ENCODE measurements at places on chromosomes 3 and 15. TPM values are rescaled to one million over a fixed set of nuclear protein-coding genes. Genes with fewer than 3 reads are reported as not detected.

- DNase-seq = no peak
Measured at GRCh38 chr15:29024662-29025061, 138.9 kb downstream of the APBA2 start.

- no peak for DNase-seq
Measured at GRCh38 chr3:100603469-100603868, 5.9 kb upstream of the ADGRG7 start.

DNA sequence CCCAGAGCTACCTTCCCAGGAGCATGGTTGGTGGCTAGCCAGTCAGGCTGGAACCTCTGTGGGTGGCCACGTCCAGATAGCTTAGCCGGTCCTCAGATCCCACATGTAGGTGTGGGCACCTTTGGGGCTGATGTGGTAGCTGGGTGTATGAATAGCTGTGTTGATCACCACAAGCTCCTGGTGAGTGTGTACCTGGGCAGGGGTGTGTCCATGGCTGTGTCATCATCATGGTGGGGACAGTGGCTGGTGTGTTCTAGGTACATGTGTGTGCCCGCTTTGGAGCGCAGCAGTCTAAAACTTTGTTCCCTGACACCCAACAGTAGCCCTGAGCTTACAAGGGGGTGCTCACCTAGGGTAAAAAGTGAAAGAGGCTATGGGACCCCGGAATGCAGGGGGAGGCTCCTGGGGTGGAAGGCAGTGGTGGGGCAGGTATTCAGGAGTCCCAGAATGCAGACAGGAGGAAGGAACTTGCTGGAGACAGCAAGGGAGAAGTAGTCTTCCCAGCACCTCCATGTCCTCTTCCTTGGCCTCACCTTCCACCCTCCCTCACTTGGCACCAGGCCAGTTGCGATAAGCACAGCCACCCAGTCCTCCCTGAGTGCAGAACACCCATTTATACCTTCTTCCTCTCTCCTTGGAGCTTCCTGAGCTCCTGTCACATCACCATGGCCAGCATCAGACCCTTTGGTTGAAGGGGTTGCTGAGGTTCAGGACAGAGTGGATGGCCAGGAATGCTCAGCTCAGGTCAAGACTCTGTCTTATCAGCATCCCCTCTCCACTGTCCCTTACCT is 1.2 kb downstream of the CISH start:
- DNase-seq = no peak

DNA sequence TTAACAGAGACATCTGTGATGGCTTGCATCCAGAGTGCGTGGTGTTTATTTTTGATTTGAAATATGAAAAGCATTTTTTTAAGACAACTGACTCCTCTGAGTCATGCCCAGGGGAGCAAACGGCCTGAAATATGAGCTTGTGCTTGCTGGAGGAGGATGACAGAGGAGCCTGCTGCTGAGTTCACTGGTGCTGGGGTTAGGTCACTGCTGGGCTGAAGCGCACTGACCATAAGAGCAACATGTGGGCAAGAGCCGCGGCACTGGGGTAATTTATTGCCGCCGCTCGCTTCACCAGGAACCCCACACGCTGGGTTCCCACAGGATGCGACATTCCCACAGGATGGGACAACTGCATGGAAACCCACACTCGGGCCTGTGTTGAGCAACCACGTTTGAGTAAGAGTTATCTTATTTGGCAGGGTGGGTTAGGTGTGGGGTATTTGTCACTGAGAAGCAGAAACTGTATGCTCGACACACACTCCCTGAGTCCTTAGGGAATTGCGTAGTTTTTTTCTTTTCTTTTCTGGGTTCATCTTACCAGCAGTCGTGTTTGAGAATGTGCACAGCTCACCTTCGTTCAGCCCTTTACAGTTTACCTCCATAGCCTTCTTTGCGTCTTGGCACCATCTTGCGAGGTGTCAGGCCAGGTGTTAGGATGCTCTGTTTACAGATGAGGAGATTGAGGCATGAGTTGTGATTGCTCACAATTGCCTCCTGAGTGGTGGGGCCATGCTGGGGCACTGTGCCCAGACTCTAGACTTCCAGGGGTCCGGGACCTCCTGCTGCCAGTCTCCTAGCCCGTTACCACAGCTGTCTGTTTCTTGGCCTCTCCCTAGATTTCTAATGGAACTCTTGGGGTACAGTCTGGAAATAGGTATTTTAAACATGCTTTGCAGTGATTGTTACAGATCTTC is 60.4 kb downstream of the SMAD3 start:
- no peak for DNase-seq

DNA sequence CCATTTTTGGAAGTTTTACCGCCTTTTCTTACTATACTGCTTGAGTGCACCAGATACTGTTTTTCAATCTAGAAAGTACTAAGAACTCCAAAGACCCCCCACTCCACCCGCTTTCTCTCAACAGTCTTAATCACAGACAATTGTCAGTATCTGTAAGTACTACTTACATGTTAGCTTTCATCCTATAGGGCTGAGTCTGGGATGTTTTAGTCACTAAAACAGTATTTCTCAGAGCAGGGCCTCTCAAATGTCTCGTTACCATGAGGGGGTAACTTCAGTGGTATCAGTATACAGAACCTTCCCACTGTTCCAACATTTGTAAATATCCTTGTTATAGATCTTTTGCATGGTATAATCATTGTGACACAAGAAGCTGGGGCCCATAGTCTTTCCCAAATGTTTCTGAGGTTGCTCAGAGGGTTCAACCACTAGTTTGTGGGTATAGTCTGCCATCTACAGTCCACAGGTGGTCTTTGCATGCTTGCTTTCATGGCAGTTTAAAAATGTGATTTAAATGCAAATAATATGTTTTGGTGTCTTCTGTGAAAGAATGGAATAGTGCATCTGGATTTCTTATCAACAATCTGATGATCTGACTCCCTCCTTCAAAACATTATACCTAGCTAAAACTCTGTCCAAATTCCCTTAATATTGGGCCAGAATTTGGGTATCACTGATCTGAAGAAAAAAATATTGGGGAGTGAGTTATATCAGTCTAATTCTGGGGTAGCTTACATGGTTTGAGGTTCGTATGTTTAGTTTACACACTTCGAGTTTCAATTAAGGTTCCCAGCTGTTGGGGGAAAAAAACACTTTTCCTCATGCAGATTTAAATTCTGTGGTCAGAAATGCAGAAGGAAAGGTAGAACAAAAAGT is 18.0 kb upstream of the DNAJC13 start:
- no peak for DNase-seq

DNA sequence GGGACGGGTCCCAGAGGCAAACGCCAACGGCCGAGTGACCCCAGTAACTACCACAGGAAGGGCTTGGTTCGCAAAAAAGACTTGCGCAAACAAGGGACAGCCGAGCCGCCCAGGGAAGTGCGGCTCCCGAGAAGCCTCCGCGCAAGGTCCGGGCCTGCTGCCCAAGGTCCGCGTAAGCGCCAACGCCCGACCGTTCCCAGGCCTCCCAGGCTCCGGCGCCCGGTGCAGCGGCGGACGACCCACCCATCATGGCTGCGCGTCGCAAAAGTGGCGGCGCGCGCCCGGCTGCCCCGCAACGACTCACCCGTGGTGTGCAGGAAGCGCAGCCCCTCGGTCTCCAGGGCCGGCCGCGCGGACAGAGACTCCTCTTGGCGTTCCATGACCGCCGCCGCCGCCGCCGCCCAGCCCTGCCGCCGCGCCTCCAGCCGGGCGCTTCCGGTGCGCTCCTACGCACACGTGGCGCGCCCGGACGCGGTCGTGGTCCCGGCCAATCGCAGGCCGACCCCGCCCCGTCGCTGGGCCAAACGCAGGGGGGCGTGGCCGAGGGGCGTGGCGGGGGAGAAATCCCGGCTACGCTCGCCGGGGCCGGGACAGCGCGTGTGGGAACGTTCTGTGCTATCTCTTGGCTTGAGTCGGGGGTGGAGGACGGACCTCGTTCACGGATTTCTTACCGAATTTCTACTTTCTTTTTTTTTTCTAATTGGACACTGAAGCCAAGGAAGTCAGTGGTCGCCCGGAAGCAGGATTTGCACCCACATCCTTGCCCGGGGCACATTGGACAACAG is at the start of gene SELENOS:
SELENOS (minus strand) TSS at position 448 of the 785 bp plus-strand sequence; CDS start at position 380, 68 bp downstream.
- DNase-seq = peak; percentile 92

- no peak for DNase-seq
Measured at GRCh38 chr3:102224171-102224570, 210.6 kb upstream of the ZPLD1 start.

GRCh38 chr3:134897391-134898141 is 102.5 kb downstream of the EPHB1 start:
- DNase-seq = no peak

DNA sequence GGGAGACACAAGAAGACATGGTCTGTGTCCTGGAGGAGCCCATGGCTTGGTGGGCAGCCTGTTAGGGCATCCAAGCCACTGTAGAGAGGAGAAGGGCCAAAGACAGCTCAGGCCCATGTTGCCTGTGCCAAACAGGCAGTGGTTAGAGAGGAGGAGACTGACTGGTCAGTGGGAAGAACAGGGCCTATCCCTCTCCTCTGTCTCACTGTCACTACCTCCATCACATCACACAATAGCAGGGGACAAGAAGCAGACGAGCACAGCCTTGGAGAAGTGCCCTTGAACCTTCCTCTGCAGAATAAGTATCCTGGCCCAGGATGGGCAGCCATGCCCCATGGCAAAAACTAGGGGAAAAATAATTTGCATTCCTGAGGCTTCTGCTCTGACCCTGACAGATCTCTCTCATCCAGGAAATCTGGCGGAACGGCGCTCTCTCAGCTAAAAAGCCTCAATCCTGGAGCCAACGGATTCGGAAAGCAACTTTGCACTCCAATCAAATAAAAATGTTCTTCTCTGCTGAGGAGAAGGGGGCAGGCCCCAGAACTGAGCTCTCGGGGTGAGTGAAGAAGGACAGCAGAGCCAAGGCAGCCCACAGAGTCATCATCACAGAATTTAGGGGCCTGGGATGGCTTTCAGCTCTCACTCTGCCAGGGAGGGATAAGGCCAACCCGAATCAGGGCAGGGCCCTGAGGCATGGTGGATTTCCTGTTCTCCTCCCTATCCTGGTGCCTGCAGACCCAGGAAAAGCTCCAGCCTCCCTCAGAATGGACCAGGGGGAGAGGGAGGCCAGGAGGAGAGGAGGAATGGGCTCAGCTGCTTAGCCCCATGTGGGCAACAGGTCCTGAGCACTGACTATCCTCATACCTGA is 1.6 kb downstream of the SHF start:
- no peak for DNase-seq

DNA sequence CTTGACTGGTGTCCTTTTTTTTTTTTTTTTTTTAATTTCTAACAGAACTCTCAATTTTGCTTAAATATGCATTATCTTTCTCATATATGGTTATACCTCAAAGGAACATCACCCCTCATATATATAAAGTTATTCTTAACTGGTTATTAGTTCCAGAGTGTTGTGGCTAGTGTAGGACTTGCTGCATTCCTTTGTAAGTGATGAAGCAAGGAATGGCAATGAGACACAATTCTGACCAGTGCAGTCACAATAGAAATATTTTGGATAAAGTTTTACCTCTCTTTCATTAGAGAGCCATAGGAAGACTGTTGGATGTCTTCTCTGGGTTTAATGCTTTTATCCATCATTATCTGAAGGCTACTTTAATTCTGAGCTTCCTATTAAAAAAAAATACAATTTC is 75.5 kb upstream of the CBLB start:
- no peak for DNase-seq

DNA sequence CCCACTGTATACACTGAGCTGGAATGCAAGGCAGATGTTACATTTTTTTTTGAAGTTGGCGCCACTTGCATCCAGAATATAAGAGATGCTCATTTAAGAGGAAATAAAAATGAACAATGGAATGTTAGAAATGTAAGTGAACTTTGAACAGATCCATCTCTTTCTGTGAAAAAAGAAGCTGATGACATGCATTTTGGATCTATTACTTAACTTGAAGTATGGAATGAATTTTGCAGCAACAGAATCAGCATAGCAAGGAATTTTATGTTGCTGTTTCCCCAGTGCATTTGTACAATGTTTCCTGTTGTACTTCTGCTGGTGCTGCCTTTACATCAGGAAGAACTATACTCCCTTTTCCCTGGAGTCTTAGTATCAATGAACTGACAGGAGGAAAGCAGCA is 178.2 kb downstream of the LSAMP start:
- DNase-seq = no peak

DNA sequence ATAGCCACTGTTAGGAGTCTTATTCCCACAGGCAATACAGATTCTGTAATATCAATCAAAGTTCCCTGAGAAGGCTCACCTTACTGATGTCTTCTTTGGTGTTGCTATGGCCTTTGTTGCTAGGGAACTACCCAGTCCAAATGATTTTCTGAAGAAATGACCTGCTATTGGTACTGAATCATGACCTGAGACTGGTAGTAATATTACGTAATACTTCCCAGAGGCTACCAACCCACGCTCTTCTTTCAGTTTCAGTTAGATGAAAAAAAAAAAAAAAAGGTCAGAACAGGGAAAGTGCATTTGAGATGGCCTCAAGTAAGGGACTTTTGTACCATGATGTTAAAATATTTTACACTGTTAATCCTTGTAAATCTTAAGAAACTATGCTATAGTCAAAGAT is 1092.5 kb upstream of the EPHA6 start:
- no peak for DNase-seq

ATP13A4 gene
- total RNA-seq = 10.2 TPM

SGO1 gene
- 18.8 TPM for total RNA-seq

MYL3 gene
- 5.4 TPM for total RNA-seq

GNAT1 gene
- not detected for total RNA-seq

UROC1 gene
- total RNA-seq = not detected

SLCO3A1 gene
- 104 TPM for total RNA-seq

SLC28A2 gene
- total RNA-seq = 2.4 TPM

COL6A5 gene
- total RNA-seq = 0.14 TPM

MTHFS gene
- 22.7 TPM for total RNA-seq

CCDC13 gene
- 2.4 TPM for total RNA-seq

ADGRG7 gene
- total RNA-seq = 2.8 TPM

CTXND1 gene
- total RNA-seq = 2.7 TPM

Measured in type B pancreatic cell (in vitro differentiated cells).